ENCODE measurements at places on chromosomes 16 and 17.

DNA sequence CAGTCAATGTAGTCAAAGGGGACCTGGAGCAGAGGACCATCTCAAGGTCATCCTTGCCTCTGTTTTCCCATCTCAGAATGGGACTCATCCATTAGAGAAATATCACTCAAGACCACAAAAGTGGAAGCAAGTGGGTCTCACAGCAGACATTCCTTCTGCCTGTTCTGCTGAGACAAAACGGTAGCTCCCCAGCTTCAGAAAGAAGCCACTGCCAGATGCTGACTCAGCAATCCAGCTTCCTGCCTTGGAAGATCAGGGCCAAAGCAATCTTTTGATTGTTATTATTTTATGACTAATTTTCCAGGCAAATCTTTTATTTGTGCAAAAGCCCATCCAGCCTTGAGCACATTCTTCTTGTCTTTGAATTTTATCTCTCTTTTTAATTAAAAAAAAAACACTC lies 86.8 kb downstream of the CCT6B start:
- no peak for DNase-seq

GRCh38 chr17:41650794-41651624 lies 26.6 kb upstream of the KRT17 start:
- no peak for DNase-seq

GRCh38 chr17:66627985-66628384 lies 206.9 kb upstream of the CACNG5 start:
- DNase-seq, result no peak

GRCh38 chr16:85259115-85259831 lies 147.0 kb upstream of the CIBAR2 start:
- DNase-seq, result no peak

Measured in GM18507 (cell line).